ENCODE measurements at places on chromosomes 4 and X.

DNA sequence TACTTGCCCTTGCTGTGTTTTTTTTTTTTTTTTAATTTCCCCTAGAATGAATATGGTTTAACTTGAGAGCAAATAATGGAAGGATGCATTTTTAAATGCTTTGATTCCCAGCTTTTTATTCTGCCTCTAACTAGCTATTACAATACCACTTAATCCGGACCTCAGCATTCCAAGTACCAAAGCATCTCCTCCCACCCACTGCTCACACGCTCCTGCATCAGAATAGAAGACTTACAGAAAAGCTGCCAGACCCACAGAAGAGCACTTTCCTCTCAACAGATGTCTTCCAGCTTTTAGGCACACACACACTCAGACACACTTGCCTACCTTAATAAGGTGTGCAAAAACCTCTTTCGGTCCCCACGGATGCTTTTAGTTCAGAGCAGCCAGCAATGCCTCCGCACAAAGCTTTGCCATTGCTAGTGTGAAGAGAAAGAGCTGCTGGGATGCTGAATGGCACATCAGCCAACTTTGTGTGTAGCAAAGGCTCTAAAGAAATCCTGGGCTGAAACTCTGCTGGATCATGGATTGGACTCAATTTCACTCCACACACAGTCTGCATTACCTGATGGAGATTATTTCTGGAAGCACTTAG, 1056.2 kb downstream of the DMD start:
- no peak for DNase-seq

DNA sequence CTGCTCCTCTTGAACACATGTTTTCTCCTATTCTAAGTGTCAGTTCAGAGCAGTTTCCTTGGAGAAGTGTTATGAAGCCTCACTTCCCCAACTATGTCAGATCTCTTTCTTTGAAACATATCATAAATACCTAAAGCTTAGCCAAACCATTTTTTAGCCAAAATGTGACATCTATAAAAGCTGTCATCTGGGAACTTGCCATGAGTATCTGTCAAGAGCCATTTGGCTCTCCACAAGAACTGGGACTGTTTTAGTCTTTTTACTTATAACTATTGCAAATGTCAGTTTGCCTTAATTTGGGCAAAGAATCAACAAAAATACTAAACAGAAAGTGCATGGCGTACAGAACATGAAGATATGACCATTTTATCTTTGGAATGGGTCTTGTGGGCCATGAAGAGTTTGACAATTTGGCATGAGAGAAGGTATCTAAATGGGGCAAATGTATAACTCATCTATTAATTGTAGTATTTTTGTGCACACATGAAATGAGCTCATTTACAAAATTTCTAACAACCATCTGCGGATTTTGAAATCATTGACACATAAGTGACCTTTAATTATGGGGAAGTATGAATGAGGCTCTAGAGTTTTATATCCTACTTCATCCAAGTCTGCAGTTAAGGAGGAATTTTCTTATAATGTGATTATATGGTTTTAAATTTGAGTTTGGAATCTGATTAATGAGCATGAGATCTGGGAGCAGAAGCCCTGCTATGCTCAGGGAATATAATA, 129.1 kb upstream of the PACRGL start:
- DNase-seq = no peak

DNA sequence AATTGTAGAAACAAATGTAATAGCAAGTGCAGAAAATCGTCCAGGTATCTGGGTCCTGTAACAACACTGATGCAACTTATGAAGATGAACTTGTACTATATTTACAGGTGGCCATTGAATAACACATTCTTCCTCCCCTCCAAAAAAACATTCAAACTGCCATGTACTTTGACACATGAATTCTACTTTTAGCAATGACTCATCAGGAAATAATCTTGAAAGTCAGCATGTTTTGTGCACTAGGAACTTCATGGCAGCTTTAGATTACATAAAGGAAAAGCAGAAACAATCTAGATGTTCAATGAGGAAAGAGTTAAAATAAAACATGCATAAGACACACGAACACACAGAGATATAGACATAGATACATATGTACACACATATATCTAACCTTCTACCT, 2.5 kb downstream of the PABPC1L2A start:
- DNase-seq = no peak

DNA sequence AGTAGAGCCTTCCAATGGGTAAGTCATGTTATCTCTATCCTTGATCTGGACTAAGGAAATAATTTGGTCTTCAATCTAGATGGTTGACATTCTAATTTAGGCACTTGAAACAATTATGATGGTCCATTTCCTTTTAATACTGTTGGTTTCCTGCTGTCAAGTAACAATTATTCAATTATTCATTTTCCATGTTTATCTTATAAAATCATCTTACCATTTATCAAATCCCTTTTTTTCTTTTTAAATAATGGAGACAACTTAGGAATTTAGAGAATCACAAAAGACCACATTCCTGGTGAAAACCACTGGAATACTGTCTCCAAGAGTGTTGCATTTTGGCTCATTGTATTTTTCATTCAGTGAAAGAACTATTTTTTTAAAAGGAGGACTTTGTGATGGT, 148.7 kb upstream of the CTSO start:
- DNase-seq = no peak

DNA sequence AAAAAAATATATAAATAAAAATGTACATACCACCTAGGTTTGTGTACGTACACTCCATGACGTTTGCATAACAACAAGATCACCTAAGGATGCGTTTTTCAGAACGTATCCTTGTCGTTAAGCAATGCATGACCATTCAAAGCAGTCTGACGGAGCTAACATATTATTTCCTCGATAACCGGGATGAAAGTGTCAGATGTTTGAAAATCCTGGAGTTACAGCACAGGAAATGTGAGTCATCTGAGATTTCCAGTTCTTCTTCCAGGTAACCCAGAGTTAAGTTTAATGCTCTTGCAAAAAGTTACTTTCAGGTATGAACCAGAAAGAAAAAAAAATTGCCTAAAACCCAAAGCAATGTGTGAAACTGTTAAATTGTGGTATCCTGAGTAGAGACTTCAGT, 107.9 kb downstream of the LDB2 start:
- no peak for DNase-seq

DNA sequence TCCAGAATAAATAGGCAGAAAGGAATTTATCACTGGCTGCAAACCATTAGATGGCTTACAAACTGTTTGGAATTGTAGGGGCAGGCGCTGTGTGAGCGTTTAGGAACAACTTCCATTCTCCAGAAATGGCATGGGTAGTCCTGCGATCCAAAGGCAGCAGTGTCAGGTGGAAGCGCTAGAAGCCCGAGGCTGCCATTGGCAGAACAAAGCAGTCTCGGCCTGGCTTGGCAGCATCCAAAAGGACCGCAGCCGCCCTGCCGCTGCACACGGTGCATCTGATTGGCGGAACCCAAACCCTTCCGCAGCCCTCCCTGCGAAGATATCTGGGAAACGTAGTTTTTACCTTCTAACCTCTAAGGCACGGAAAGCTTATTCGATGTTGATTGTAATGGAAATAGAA, 23.6 kb upstream of the YTHDC1 start:
- peak; percentile 60 for DNase-seq

GRCh38 chrX:28133763-28134162, 152.5 kb upstream of the DCAF8L1 start:
- no peak for DNase-seq

DNA sequence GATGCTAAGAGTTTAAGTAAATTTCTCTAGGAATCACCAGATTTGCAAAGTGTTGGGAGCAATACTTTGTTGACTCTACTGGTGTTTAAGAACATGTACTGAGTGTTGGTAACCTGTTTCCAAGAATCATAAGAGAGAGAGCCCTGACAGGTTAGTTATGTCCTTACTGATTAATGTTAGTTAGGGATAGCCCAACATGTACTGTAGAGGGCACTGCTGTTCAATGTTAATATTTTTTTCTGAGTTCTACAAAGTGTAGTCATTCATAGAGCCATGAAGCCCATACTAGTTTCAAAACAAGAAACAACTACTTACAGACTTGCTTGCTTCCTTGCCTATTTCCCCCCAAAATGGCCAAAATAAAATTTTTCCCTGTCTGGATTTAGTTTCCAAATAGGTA, 11.9 kb downstream of the TMPRSS11D start:
- DNase-seq = peak; percentile 2

DNA sequence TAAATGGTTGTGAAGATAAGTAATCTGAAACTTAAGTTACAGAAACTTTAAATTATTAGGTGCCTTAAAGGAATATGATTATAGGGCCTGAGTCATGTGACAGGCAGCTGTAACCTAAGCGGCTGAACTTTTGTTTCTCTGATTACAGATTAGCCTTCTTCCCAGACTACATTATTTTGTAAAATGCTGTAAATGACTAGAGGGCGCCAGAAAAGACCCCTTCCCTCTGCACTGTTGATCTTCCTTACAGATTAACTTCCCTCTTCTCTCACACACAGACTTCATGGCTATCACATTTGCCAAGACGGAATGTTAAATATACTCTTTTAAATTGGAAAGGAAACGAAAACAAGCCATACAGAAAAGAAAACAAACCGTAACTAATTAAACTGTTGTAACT, 96.6 kb downstream of the EVC2 start:
- no peak for DNase-seq

- DNase-seq = no peak
These were observed 442.8 kb upstream of the ZFP42 start for GRCh38 chr4:187552781-187553180.

GRCh38 chrX:125101971-125102755, 217.5 kb upstream of the TEX13C start:
- DNase-seq = no peak

DNA sequence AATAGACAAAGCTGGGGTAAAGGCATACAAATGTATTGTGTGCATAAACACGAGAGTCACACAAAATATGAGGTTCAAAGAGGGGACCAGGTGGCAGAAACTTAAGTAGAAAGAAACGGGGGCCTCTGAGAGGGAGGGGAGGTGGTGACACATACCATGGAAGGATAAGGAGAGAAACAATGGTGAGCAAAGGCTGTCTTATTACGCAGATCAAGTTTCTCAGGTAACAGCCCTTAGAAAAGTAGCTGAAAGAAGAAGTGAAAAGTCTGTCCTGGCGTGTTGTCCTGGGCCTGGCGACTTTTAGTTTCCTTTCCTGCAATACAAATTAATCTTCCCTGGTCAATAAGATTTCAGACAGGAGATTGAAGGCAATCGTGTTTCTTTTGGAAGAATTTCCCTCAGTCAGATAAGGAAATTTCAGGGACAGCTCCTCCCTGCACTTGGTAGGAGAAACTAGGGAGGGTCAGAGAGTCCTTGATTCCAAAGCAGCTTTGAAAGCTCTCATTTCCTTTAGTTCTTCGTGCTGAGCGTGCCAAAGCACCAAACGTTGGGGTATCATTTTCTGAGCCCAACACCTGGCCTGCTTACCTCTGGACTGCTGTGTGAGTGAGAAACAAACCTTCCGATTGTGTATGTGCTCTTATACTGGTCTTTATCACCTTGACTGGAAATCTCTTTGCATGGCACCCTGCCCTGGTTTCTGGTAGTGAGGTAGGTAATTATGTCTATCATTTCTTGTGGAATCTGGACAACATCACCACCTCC, 676.7 kb upstream of the LCORL start:
- DNase-seq = no peak

- no peak for DNase-seq
These were observed 5.2 kb upstream of the CBR4 start for GRCh38 chr4:169015186-169015623.

GRCh38 chrX:101009090-101009489, 39.6 kb downstream of the ARL13A start:
- no peak for DNase-seq

DNA sequence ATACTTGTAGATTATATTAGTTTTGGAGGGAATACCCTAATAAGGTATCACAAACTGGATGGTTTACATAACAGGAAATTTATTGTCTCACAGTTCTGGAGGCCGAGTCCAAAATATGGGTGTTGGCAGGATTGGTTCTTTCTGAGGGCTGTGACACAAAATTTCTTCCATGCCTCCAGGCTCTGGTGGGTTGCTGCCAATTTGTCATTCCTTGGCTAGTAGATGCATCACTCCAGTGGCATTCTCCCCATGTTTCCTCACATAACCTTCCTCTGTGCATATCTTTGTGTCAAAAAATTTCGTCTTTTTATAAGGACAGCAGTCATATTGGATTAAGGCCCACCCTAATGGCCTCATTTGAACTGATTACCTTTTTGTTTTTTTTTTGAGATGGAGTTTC, 49.3 kb downstream of the APELA start:
- DNase-seq = no peak

DNA sequence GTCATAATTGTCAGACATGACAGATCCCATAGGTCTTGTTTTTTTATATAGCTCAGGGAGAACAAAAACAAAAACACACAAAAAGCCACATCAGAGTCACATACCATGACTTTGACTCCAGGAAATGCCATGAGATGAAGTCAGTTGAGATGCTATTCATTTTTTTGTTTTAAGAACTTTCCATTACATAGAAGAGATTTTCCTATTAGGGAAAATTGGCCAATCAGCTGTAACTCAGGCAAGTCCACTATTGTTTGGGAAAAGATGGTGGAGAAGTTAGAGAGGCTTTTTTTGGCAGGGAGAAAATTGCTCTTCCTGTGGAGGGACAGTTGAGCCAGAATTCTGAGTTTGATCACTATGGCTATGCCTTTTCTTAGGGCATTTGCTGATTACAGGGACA, 72.6 kb downstream of the SMARCA5 start:
- no peak for DNase-seq

- DNase-seq = no peak
These were observed 117.9 kb downstream of the RASL11B start for GRCh38 chr4:52979821-52980590.

DNA sequence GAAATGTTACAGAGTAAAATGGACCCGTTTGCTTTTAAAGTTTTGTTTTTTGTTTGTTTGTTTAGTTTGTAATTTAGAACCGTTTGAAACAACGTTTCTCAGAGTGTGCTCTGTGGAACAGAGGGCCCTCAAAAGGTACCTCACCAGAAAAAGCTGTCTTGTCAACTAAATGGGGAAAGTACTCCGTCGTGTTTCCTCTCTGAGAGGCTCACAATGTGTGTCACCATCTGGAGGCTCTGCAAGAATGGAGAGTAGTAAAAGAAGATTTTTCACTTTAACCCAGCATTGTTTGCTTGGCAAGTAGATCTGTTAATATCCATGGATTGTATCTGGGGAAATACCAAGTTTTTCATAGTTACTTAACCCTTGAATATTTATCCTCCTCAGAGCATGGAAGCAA, 1.5 kb upstream of the ENPEP start:
- DNase-seq = no peak

GRCh38 chrX:77514177-77514576, 67.0 kb downstream of the FGF16 start:
- no peak for DNase-seq

GRCh38 chr4:98771959-98772632, 113.7 kb upstream of the TSPAN5 start:
- no peak for DNase-seq

DNA sequence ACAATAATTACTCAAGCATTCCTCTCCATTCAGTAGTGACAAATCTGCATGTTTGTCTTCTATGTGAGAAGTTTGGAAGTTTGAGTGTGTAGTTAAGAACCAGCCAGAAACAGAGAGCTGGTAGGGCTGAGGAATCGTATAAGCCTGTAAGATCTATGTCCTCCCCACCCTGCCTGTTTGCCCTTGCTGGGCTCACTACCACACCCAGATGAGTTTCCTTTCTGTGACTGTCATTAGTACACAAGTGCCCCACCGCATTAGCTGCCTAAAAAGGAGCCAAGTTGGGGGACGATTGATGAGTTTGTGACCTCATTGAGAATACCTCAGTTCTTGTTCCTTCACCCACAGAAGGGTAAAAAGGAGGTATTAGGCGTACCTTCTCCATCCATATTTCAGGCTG, 28.3 kb downstream of the DOCK11 start:
- DNase-seq = no peak

GRCh38 chrX:68387776-68388175, 45.5 kb downstream of the OPHN1 start:
- no peak for DNase-seq

Data from naive thymus-derived CD4-positive, alpha-beta T cell (primary cell).